ENCODE measurements at places on chromosomes 13 and 19.

- DNase-seq: no peak
Measured at GRCh38 chr13:97239306-97239705, 17.2 kb downstream of the MBNL2 start.

DNA sequence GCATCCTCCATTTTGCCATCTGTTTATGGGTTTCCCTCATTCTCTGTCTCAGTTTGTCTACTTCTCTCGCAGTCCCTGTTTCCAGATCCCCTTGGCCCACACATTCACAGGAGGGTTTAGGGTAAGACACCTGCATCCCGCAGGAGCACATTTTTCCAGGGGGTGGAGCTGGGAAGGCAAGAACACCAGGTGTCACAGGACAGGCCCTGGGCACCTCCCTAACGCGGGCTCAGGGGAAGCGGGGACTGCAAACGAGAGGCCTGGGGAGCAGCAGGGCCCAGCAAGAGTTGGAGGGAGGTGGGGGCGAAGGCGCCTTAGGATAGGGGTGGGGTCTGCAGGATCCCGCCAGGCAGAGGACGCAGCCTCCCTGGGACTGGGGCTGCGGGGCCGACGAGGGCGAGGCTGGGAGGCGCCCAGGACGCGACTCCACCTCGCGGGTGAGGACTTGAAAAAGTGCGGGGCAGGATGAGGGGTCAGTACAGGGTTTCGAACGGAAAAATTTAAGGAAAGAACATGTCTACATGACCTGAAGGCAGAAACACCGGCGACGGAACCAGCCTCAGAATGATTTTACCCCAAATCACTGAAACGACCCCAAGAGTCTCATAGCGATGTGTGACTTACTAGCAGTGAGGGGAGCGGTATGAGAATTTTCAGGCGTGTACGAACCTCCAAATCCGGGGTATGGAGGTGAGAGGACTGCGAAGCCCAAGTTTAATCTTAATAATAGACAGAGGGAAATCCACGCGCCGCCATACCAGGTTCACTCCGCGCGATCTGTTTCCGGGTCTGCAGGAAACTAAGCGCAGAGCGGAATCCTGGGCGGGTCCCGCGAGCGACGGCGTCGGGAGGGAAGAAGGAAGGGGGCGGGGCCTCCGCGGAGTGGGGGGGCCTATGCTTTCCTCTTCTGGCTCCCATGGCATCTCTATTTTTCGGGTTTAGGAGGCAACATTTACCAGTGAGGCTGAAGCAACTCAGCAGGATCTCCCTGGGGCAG lies 7.1 kb upstream of the ERVV-2 start:
- peak; percentile 84 for DNase-seq

DNA sequence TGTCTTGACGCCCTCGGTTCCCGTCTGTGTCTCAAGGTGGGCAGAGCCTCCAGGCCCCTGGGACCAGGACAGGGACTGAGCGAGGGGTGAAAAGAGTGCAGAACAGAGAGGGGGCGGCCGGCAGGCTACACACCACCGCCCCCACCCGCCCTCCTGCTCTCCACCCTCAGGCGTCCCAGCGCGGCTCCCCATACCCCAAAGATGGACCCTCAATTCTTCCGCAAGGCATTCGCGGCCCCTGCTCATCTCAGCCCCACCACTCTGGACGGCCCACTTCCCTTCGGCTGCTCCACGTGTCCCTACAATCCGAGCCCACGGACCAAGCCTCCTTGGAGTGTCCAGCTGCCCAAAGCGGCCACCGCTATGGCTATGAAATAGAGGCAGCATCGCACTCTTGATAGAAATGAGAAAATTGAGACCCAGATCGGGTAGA lies 1.8 kb downstream of the KLF16 start:
- DNase-seq: no peak

DNA sequence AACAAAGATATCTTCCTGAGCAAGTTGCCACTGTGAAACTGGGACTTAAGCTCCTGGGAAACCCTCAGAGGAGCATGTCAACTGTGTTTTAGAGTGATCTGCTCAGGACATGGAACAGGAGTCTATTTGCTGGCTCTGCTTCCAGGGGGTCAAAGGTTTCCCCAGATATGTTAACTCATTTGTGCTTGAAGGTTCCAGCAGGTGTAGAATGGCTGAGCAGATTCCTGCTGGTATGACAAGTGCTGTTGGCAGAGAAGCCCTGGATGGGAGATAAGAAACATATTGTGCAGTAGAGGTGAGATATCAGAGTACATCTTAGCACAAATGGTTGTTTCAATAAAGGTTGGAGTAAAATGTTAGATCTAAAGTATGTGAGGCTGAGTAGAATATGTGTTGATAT lies 282.7 kb upstream of the DACH1 start:
- no peak for DNase-seq

GRCh38 chr13:66689037-66689619 lies 541.0 kb downstream of the PCDH9 start:
- no peak for DNase-seq

DNA sequence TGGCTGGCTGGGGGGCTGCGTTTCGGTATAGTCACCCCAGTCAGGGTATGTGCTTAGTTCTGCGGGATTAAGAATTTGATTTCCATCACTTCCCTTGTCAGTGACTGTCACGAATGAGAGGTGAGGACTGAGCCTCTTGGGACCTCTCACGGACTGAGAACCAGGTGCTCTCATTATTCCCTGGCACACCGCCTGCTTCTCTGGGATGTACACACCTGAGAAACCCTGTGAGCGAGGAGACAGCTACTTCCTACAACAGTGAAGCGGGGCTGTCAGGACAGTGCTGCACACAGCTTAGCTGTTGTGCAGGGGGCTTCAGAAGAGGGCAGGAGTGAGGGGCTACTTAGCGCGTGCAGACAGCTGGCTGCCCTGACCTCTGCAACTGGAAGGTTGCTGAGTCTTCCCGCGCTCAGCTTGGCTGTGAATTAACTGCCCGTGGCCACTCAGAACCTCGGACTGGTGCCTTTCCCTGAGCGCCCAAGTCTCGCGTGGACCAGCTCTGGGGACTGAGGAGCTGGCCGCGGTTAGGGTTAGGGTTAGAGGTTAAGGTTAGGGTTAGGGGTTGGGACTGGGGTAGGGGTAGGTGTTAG lies 65.3 kb upstream of the MCF2L start:
- no peak for DNase-seq

DNA sequence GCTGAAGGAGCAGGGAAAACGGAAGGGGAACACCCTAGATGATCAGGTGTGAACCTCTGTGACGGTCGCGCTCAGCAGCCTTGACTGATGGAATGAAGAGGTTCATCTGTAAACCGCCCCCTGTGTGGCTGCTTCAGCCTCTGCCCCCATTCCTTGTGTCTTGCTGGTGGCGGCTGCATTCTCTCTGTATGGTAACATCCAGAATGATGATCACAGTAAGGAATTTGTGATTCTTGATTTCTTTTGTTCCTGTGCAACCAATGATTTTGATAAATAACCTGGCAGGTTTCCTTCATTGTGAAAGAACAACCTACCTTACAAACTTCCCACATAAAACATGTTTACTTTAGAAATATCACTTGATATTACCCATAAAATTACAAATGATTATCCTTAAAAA lies 118.7 kb upstream of the MCF2L start:
- DNase-seq: no peak

DNA sequence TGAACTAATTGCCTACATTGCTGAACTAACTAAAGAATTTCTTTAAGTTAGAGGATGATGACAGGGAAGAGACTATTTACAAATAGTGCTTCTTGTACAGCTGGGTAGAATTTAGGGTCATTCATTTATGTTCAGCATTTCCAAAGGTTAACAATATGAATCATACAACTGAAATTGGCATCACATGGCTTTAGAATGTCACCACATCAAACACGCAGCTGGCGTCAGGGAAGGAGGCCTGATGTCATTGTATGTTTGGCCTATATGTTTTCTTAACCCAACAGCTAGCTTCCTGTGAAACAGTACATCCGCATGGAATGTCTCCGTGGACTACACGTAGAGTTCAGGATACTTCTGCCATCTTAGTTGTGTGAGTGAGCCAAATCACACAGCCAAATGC lies 99.0 kb upstream of the TNFSF11 start:
- DNase-seq: no peak

DNA sequence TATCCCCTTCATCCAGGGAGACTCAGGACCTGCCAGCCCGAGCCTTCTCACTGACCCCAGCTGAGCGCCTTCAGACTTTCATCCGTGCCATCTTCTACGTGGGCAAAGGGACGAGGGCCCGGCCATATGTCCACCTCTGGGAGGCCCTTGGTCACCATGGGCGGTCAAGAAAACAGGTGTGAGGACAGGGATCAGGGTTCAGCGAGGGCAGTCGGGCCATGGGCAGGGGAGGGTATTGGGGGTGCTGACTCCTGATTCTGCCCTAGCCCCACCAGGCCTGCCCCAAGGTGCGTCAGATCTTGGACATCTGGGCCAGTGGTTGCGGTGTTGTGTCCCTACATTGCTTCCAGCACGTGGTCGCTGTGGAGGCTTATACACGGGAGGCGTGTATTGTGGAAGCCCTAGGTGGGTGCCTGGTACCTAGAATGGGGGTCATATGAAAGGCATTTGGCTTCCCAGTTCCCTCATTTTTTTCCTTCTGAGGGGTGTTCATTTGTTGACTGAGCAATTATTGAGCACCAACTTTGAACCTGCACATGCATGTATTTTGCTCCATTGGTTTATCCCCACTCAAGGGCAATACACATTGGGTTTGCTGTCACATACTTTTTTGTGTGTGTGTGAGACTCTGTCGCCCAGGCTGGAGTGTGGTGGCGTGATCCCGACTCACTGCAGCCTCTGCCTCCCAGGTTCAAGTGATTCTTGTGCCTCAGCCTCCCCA lies 3.9 kb downstream of the ANKLE1 start:
- no peak for DNase-seq

DNA sequence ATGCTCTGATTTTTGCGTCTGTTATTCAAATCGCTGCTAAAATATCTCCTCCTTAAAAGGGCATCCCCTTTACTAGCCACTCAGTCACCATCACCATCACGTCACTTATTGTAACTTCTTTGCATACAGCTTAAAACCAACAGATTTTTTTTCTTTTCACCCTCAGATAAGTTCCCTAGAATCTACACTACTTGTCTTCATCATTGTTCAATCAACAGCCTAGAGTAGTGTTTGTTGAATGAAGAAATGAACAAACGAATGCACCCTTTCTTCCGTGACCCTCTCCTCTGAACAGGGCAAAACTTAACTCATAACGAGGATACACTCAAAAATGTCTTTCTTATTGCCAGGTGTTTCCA lies 1.1 kb upstream of the AKAP11 start:
- DNase-seq: no peak

- peak; percentile 79 for DNase-seq
Measured at GRCh38 chr19:46288896-46289588, 7.8 kb upstream of the HIF3A start.

DNA sequence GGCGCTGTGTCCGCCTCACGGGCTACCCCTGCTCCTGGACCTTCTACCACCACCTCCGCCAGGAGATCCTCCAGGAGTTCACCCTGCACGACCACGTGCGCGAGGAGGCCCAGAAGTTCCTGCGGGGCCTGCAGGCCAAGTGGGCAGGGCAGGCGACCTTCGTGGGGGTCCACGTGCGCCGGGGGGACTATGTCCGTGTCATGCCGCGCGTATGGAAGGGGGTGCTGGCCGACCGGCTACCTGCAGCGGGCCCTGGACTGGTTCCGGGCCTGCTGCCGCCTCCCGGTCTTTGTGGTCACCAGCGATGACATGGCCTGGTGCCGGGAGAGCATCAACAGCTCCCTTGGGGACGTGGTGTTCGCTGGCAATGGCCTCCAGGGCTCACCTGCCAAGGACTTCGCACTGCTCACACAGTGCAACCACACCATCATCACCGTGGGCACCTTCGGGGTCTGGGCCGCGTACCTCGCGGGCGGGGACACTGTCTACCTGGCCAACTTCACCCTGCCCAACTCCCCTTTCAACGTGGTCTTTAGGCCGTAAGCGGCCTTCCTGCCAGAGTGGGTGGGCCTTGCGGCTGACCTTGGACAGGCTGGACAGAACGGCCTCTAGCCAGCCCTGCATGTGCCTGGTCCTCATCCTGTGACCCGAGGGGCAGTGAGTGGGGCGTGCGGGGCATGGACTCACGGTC lies 7.8 kb upstream of the NTN5 start:
- no peak for DNase-seq

GRCh38 chr19:29467824-29468401 lies 57.9 kb upstream of the VSTM2B start:
- DNase-seq: peak; percentile 16

DNA sequence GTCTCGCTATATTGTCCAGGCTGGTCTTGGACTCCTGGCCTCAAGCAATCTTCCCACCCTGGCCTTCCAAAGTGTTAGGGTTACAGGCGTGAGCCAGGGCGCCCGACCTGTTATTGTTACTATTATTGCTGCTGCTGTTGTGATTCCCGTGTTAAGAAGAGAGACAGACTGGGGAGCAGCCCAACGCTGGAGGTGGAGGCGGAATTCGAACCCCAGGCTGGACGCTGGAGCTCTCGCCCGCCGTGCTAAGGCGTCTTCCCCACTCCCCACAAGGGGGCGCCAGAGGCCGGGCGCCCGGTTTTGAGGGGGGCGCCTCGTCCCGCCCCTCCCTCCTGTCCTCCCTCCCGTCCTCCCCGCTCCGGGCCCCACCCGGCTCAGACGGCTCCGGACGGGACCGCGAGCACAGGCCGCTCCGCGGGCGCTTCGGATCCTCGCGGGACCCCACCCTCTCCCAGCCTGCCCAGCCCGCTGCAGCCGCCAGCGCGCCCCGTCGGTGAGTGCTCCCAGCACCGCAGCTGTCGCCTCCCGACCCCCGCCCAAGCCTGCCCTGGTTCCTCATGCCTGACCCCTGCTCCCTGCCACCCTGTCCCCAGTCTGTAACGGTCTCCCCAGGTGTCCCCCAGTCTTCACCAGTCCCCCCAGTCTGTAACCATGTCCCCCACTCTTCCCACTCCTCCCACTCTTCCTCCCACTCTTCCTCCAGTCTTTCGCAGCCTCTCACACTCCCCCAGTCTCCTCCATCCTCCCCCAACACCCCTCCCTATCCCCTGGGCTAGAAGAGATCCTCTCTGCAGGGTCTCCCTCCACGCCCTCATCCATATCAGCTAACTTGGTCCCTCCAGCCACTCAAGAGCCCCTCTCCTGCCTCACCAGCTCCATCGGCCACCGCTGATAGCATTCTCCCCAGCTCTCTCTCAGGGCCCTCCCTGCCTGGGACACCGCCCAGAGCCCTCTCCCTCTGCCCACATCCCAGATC lies at the start of gene EHD2:
EHD2 (plus strand) TSS at position 377 of the 976 bp plus-strand sequence. CDS start 3,191 bp downstream, outside the sequence.
- peak; percentile 91 for DNase-seq

All from AG08396 (cell line).